Glutamatergic neuron (in vitro differentiated cells): ENCODE measurements at places on chromosomes 12 and 14.

- no peaks in the 10 kb centered on the region for H3K36me3 ChIP-seq
- peaks cover 20% of the 10 kb centered on the region for H3K4me1 ChIP-seq
- DNase-seq = peak; percentile 84
- no peak overlapping the region for H3K4me3 ChIP-seq
These were observed 60.6 kb downstream of the SLC25A47 start for GRCh38 chr14:100383727-100384158.

GRCh38 chr12:118480235-118480634 is 103.9 kb downstream of the SUDS3 start:
- no peak overlapping the region for H3K4me3 ChIP-seq
- no peak for DNase-seq
- H3K36me3 ChIP-seq = no peaks in the 10 kb centered on the region
- H3K27ac ChIP-seq = no peak overlapping the region
- H3K27me3 ChIP-seq = no peaks in the 10 kb centered on the region

DNA sequence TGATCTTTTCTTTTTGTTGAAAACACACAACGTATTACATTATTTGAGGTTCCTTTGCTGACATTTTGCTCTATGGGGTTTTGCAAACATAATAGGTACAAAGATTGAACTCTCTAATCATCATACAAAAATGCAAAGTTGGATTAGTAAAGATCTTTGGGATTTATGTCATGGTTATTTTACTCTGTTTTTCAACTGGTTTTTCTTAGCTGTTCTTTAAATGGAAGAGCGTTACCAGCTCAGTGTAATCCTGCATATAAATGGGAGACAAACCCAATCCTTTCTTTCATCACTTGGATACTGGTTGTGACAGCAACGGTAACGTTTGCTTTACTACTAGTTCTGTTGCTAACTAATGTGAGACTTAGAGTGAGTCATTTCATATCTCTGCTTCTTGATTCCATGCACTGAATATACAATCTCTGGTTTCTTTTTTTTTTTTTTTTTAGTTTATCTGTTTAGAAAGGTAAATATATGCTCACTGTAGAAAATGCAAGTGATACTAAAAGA is 104.9 kb upstream of the NOVA1 start:
- no peaks in the 10 kb centered on the region for H3K4me1 ChIP-seq
- no peaks in the 10 kb centered on the region for H3K36me3 ChIP-seq
- no peak overlapping the region for H3K4me3 ChIP-seq
- no peak overlapping the region for H3K27ac ChIP-seq

DNA sequence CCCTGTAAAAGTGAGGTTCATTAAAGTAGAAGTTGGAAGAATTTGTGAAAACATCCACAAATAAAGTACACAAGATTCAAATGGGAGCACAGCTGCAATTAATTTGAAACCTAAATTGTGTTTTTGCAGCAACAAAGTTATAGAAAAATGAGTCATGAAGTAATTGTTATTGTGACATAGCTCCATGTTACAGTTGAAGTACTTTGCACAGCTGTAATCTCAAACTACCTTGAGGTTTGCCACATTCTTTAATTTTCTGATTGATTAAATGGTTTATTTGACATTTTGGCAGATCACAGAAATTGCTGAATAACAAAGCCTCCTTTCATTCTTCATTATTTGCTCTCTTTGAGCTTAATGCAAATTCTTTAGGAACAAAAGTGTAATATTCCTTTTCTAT is 111.3 kb downstream of the RMST start:
- peaks cover 1% of the 10 kb centered on the region for H3K27me3 ChIP-seq
- H3K36me3 ChIP-seq = no peaks in the 10 kb centered on the region
- H3K4me1 ChIP-seq = no peaks in the 10 kb centered on the region
- H3K27ac ChIP-seq = no peak overlapping the region
- DNase-seq = no peak
- H3K4me3 ChIP-seq = no peak overlapping the region

DNA sequence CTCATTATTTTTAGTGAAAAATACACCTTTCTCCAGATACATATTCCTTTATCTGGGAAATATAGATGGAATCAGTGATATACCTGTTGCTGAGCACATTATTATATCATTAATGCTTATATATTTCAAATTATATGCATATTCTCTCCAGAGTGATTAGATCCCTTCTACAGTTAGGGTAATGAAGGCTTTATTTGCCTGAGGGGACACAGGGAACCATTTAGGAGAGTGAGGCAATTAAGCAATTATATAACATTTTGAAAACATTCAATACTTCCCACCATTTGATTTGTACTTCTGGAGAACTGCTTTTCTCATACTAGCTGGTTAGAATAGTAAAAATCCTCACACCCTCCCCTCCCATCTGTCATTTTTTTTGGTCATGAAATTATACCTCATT is 212.8 kb upstream of the NOVA1 start:
- H3K36me3 ChIP-seq = peaks cover under 1% of the 10 kb centered on the region
- no peak overlapping the region for H3K27ac ChIP-seq
- H3K27me3 ChIP-seq = peaks cover 2% of the 10 kb centered on the region
- peaks cover 37% of the 10 kb centered on the region for H3K4me1 ChIP-seq
- H3K4me3 ChIP-seq = no peak overlapping the region
